Posterior vena cava (tissue), 2 donors: ENCODE measurements at places on chromosomes 11 and 22. TPM values are rescaled to one million over a fixed set of nuclear protein-coding genes. Genes with fewer than 3 reads are reported as not detected.

DNA sequence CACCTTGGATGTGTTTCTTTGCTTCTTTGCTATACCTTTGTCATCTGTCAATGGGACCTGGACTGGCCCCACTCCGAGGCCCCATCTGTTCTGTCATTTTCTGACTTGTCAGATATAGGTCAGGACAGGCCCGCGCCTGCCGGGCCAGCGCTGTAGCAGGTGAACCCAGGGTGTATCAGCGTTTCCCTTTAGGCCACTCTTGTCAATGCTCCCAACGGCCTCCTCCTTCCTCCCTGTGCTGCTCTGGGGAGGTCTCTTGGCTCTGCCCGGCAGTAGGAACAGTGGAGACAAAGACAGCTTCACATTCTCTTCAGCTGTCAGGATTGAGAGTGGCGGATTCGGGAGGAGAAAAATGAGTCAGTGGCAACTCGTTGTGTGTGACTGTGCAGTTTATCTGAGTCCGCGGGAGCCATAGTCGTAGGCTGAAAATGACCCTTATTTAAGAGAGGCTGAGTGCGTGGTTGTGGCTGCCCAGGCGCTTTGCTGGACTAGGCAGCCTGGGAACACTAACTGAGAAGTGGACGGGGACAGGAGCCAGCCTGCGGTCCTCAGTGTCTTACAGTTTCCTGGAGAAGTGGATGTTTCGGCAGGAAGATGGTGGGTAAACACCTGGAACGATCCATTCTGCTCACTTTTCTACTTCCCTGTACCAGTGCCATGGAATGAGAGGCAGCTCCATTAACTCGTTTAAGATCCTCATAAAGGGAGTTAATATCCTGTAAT is 102.3 kb downstream of the PRR5L start:
- DNase-seq, result no peak

DNA sequence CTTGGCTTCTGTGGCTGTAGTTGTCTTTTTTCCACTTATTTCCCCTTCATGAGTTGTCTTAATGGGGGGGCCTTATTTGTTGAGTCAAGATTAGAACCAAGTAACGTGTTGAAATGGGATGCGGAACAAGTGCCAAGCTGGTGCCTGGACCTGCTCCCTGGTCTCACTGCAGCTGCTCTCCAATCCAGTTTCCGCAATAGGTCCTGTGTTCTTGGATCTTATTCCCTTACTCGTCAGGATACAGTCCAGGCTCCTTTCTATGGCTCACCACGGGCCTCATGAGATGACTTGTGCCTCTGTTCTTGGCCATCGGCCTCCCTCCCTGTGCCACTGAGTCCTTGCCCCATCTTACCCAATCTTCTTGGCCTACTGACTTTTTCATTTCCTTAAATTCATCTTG is 159.6 kb upstream of the CADM1 start:
- no peak for DNase-seq

Gene UCP3
- total RNA-seq, result 1.1 TPM

Gene TSGA10IP
- not detected for total RNA-seq

Gene OR5F1
- total RNA-seq, result not detected

Gene SCGB2A2
- total RNA-seq, result not detected
